Myocyte (in vitro differentiated cells): ENCODE measurements at places on chromosomes 5 and 9. TPM values are rescaled to one million over a fixed set of nuclear protein-coding genes. Genes with fewer than 3 reads are reported as not detected.

- peak; percentile 90 for DNase-seq
Measured at GRCh38 chr5:148988328-148988727, 74.5 kb downstream of the SH3TC2 start.

The NOL8 gene
- 25.2 and 27.1 TPM in 2 replicates for total RNA-seq

DNA sequence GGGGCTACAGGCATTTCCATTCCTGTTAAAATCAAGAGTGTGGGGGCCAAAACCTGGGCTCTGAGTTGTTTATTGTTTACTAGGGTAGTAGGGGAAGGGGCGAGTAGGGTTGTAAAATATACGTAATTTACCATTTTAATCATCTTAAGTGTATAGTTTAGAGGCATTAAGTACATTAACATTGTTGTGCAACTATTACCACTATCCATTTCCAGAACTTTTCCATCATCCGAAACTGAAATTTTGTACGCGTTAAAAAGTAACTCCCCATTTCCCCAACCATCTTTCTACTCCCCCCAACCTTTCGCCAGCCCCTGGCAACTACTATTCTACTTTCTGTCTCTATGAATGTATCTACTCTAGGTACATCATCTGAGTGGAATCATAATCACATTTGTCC is 3.6 kb upstream of the FOXD1 start:
- no peak for DNase-seq

The MYORG gene
- 2.6 and 7.6 TPM in 2 replicates for total RNA-seq

GRCh38 chr5:30405821-30406220 is 787.7 kb upstream of the CDH6 start:
- no peak for DNase-seq

- DNase-seq, result peak; percentile 43
Measured at GRCh38 chr5:72572236-72572765, 65.1 kb upstream of the ZNF366 start.

The FOXD4L6 gene
- total RNA-seq, result 0.05 TPM in 1 of 2 replicates, not detected in the other

DNA sequence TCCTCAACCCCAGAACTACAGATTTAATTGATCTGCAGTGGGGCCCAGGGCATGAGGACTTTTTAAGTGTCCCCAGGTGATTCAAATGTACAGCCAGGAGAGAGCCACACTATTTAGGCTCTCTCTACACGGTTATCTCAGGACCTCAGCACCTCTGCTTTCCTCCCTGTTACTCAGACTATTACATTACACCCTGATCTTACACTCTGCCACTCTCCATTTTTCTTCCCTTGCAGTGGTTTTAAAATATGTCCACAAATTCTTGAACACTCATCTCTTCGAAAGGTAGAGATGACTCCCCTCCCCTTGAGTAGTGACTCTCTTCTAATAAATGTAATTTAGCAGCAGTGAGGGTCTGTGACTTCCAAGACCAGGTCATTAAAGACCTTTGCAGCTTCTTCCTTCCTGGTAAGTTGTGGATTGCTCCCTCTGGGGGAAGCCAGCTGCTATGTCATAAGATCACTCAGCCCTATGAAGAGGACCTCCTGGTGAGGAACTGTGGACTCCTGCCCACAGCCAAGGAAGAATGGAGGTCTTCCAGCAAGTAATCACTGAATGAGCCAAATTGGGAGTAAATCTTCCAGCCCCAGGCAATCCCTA is 87.5 kb upstream of the SSBP2 start:
- peak; percentile 58 for DNase-seq
